Epithelial cell of esophagus (primary cell): ENCODE measurements at places on chromosomes 1 and 21.

GRCh38 chr1:200610846-200611245 lies 9.7 kb downstream of the KIF14 start:
- DNase-seq: no peak

GRCh38 chr1:15336866-15337265 lies 72.8 kb upstream of the EFHD2 start:
- DNase-seq: no peak

DNA sequence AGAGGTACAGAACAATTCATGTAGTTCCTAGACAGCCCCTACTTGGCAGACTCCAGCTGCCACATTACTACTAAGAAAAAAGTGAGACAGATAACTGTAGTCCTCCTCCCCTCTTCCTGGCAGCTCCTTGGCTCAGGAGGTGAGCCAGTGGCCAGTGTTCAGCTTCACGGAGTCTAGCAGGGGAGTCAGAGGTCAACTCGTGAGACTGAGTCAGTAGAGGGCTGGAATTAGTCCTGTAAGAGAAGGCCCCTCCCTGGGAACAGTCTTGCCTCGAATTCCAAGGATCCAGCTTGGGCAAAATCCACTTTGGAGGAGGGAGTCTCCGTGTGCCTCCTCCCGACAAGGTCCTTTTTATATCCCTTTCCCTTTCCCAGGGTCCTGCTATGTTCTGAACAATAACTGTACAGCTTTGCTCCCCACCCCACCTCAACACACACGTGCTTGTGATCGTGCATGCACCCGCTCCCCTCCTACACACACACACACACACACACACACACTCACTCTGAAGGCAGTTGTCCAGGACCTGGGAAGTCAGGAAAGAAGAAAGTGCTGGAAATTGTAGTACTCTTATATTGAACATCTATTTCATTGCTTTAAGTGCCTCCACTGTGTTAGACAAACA lies 22.5 kb upstream of the SLC27A3 start:
- DNase-seq: no peak

GRCh38 chr1:198922638-198923430 lies 284.0 kb downstream of the PTPRC start:
- no peak for DNase-seq

- no peak for DNase-seq
Observed at GRCh38 chr1:210292231-210292871, 36.4 kb upstream of the HHAT start.

- DNase-seq: peak; percentile 53
Observed at GRCh38 chr1:242239398-242239797, 240.5 kb upstream of the MAP1LC3C start.

DNA sequence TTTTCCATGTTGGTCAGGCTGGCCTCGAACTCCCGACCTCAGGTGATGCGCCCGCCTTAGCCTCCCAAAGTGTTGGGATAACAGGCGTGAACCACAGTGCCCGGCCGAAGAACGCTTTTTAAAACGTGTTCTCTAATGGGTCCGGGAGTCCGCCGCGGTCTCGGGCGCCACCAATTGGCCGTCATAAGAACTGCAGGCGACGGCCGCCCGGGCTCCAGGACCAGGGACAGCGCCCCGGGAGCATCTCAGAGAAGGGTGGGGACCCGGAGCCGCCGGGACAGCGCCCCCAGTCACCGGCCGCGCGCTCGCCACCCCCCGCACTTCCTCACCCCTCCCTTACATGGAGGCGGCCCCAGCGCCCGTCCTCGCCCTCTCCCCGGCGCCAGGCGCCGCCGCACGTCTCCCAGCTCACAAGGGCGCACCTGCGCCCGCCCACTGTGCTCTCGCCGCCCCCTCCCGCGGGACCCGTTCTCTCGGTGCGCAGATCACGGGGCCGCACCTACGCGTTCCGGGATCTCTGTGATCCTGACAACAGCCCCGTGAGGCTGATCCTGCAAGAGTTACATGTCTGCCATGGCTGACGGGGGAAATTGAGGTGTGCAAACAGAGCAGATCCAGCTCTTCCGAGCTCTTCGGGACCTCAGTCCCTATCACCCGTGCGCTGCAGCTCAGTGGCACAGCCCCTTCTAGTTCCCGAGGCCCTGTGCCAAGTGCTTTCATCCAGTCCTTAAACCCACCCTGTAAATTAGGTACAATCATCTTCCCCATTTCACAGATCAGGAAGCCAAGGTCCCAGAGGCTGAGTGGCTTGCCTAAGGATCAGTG lies 9.8 kb downstream of the RAP1GAP start:
- peak; percentile 60 for DNase-seq

GRCh38 chr1:182718311-182718710 lies 33.9 kb upstream of the RGS8 start:
- no peak for DNase-seq

DNA sequence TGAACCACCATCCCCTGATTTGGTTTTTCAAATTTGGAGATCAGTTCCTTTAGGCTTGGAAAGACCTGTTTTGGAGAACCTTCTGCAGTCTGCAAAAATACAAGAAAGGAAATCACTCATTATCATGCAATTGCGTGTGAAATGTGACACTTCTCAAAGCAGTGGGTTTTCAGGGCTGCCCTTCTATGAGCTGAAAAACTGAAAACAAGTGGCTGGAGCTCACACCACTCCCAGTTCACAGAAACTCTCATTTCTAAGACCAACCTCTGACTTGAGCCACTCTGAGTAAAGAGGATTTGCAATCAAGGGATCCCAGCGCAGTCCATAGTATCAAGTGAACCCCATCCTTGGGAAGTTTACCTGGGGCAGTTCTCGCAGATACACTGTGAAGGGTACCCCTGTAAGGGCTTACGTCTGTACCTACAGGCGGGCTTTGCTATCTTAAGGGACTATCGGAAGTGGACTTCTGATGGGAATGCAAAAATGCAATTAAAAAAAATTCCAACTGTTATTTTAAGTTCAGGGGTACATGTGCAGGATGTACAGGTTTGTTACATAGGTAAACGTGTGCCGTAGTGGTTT lies 12.8 kb downstream of the SH2D1B start:
- DNase-seq: no peak

- DNase-seq: no peak
Observed at GRCh38 chr1:37666241-37666867, 26.0 kb upstream of the CDCA8 start.

DNA sequence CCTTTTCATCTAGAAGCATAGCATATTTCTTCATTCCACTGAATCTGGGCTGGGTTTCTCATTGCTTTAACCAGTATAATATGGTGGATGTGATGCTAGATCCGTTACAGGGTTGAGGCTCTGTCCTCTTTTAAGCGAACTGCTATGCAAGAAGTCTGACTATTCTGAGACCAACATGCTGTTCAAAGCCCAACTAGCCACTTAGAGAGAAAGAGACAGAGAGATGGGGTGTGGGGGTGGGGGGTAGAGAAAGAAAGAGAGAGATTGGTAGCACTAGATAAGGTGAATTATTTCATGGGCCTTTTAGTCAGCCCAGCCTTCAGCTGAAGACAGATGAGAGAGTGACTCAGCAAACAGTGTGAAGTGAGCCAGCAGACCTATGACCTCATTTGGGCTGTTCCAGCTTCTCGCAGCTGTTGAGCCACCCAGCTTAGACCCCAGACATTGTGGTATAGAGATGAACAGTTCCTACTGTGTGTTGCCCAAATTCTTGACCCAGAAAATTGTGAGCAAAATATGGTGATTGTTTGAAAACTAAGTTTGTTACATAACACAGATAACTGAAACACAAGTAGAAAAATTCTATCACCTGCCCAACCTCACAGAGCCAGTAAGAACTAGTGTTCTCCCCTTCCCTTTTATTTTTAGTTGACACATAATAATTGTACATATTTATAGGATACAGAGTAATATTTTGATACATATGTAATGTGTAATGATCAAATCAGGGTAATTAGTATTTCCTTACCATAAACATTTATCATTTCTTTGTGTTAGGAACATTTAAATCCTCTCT lies 40.7 kb upstream of the PRKACB start:
- peak; percentile 88 for DNase-seq

GRCh38 chr1:65734979-65735378 lies 57.7 kb upstream of the PDE4B start:
- no peak for DNase-seq

DNA sequence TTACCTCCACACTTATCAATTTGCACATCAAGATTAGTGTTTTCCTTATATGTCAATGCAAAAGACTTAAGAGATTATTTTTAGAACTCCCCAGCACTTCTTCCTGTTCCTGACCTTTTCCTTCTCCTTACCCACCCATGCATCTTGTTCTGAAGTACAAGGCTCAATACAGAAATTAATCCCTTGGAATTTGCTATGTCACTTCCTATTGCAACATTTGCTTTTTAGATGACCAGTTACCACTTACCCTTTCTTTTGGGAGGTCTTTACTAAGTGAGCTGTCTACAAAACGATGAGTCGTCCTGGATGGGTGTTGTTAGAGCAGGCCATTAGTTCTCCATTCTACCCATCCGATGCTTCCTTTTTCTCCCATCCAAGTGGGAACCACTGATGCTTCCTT lies 221.2 kb downstream of the FMN2 start:
- peak; percentile 81 for DNase-seq

DNA sequence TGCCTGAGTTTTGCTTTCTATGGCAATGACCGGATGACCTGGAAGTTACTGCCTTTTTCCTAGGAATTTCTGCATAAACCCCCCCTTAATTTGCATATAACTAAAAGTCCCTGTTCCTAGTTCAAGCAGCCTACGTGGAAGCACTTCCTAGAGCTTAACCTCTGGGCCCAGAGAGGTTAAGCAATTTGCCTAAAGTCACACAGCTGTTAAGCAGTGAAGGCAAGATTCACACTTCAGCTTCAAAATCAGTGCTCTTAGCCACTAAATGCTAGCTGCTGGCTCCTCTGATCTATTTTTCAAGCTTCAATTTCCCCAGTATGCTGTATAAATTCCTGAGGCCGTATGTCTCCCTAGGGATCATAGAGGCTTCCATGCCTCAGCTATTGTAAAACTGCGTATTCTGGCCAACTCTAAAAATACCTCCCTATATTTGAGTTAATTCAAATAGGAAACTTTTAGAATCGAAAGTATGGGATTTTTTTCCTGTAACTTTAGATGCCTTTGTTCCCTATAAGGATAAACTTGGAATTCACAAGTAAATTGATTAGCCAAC lies 53.1 kb upstream of the CD5L start:
- no peak for DNase-seq

DNA sequence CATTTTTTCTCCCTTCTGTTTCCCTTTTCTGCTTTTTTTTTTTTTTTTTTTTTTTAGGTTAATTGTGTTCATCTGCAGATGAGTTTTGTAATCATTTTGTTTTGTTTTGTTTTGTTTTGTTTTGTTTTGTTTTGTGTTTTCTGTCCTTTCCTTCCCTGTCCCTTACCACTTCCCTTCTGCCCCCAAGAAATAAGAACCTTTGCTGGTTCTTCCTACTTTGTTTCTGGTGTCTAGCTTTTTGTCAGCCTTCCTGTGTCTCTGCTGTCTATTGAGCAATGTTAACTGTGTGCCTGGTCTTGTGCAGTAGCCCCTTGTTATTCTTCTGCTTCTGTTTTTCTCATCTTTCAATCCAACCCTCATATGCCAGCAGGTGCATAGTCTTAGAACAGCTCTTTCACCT lies 46.0 kb downstream of the MPZL1 start:
- no peak for DNase-seq

GRCh38 chr1:224064150-224064549 lies 49.8 kb upstream of the FBXO28 start:
- no peak for DNase-seq

GRCh38 chr1:55478742-55479141 lies 263.6 kb upstream of the USP24 start:
- DNase-seq: peak; percentile 45

- DNase-seq: no peak
Observed at GRCh38 chr1:216630532-216630931, 92.7 kb downstream of the ESRRG start.

DNA sequence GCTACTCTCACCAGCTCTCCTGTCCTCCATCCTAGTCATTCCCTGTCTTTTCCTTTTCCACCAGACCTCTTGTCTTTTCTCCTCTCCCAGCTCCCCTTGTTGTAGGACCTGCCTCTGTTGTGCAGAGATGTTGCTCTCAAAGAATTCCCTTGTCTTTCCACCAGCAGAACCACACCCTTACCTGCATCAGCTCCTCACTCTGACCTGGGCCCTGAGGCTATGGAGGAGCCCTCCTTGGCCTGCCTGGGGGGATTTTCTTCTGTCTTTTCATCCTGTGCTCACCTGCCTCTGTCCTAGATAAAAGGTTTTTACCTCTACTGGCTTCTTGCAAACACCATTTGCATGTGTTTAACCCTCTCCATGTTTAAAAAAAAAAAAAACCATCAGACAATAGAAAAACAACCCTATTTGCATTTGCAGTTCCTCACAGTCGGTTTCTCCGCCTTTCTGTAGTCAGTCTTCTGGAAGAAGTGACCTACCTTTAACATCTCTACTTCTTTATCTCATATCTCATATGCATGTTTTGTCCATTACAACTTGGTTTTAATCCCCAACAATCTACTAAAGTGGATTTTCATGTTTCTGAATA lies 12.1 kb downstream of the FCRL5 start:
- no peak for DNase-seq

- no peak for DNase-seq
Observed at GRCh38 chr1:230366504-230366915, 59.6 kb downstream of the PGBD5 start.

DNA sequence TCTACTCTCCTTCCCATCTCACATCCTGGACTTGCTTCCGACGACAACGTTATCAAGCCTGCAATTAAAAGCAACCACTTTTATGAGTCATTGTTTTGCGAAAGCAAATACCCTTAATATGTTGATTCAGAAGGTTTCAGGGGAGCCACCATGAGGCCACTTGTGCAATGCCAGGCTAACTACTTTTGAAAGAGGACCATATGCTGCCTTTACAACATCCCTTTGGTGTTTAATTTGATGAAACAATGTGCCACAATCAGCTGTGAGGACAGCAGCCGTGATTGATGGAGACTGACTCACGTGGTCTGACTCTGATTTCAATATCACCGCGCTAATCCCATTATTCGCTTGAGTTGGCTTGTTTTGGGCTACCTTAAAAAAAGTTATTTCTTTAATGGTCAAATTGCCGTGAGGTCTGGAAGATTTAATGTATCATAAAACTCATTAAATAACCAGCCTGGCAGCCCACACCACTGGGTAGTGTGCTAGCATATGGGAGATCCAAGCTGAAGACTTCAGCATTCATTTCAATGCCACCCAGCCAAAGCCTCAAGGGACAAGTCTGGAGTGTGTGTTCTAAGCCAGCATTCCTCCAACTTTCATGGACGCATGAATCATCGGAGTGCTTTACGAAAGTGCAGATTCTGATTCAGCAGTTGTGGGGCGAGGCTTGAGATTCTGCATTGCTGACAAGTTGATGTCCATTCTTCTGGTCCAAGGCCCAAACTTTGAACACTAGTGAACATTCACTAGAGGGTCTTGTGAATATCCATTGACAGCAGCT lies 73.3 kb upstream of the PAXBP1 start:
- DNase-seq: peak; percentile 86

GRCh38 chr1:110714374-110714995 lies 39.7 kb upstream of the KCNA3 start:
- DNase-seq: no peak

- DNase-seq: no peak
Observed at GRCh38 chr1:81577004-81577697, 223.6 kb upstream of the ADGRL2 start.

DNA sequence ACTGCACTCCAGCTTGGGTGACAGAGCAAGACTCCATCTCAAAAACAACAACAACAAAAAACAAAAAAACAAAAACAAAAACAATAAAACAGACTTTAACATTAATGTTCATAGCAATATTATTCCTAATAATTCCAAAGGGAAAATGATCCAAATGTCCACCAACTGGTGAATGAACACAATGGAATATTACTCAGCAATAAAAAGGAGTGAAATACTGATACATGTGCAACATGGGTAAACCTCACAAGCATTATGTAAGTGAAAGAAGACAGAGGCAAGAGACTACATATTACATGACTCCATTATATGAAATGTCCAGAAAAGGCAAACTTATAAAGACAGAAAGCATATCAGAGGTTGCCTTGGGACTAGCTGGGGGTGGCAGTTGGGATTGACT lies 6.1 kb upstream of the TTF2 start:
- no peak for DNase-seq
